ENCODE measurements at places on chromosomes 5 and 9. TPM values are rescaled to one million over a fixed set of nuclear protein-coding genes. Genes with fewer than 3 reads are reported as not detected.

The PCDHB16 gene
- not detected for polyA plus RNA-seq

The SPATA31C1 gene
- polyA plus RNA-seq, result not detected

The SPAG8 gene
- 1.7 TPM for polyA plus RNA-seq

The OR1Q1 gene
- polyA plus RNA-seq, result not detected

The DNAH5 gene
- not detected for polyA plus RNA-seq

The ZMAT2 gene
- polyA plus RNA-seq, result 65.9 TPM

The PCDH1 gene
- polyA plus RNA-seq, result not detected

The OR1L1 gene
- polyA plus RNA-seq, result not detected

The INSL6 gene
- polyA plus RNA-seq, result not detected

The NSMF gene
- polyA plus RNA-seq, result 3.8 TPM

The PCDHAC1 gene
- not detected for polyA plus RNA-seq

The SPATA31E1 gene
- polyA plus RNA-seq, result not detected

The SVEP1 gene
- polyA plus RNA-seq, result not detected

Measured in CD4-positive, alpha-beta memory T cell (primary cell).